ENCODE measurements at places on chromosomes 4 and X.

- DNase-seq: no peak
These were observed 411.5 kb upstream of the FTHL17 start for GRCh38 chrX:31483336-31483735.

DNA sequence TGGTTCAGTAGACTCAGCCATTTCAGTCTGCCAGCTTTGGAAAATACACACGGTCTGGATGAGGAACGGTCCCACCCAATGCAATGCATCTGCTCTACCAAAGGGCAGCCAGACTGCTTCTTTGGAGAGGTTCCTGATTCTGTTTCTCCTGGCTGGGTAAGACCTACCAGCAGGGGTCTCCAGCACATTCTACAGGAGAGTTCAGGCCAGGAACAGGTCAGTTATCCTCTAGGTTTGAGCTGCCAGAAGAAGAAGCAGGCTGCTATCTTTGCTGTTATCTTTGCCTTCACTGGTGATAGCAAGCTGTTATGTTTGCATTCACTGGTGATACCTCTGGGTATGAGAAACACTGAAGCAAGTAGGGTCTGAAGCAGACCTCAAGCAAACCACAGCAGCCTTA, 45.5 kb upstream of the PBDC1 start:
- DNase-seq: no peak

GRCh38 chr4:89878611-89879010, 16.0 kb upstream of the MMRN1 start:
- DNase-seq: no peak

GRCh38 chr4:142420311-142421095, 425.6 kb downstream of the INPP4B start:
- DNase-seq: no peak

DNA sequence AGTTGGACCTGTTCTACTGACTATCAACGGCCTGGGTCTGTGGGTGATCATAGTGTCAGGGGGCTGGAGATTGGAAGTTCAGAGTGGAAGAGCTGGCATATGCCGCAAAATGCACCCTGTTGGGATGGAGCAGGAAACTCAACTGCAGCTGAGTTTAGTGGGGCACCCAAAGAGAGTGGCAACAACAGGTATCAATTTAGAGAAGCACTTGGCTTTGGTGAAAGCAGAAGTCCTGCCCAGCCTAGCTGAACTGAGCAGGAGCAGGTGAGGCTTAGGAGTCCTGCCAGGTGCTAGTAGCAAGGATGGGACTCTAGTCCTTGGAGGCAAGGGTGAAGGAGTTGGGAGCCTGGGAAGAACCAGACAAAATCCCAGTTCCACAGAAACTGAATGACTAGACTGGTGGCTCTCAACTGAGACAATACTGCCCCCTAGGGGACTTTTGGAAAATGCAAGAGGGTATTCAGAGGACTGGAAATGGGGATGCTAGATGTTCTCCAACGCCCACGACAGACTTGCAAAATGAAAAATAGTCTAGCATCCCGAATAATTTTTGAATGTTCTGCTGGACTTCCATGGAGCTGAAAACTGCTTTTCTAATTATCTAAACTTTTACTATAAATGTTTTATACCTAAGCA, 49.4 kb downstream of the RTL9 start:
- no peak for DNase-seq

DNA sequence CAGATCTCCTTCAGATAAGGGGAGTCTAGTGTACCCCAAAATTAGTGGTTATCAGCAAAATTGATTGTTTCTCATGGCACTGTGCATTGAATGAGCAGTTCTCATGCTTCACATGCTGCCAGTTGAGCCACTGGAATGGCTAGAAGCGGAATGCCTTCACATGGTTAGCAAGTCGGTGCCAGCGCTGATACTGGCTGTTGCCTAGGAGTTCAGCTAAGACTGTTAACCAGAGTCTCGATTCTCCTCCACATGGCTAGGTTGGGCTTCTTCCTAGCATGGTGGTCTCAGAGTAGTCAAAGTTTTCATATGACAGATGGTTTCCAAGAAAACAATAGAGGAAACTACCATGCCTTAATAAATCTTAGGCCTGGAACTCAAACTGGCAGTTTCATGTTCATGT, 12.2 kb downstream of the ANTXR2 start:
- DNase-seq: no peak

- no peak for DNase-seq
These were observed 1673.4 kb upstream of the PCDH7 start for GRCh38 chr4:29046781-29047180.

GRCh38 chr4:926538-926937, 5.6 kb downstream of the GAK start:
- no peak for DNase-seq

DNA sequence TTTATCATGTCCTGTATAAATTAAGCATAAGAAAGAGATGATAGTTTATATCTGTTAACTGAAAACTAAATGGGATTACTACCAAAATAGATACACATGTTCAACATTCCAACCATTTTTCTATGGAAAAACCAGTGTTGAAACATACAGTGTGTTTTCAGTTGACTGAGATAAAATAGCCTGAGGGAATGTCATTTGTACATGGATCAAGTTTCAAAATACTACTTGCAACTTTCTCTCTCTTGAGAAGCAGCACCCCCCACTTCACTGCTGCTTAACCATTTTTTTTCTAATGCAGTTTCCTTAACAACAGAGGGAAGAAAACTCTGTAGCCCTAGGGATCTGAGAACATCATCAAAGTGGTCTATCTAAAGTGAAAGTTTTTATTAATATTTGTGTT, 70.8 kb downstream of the NPNT start:
- no peak for DNase-seq

- DNase-seq: no peak
These were observed 39.2 kb upstream of the HMX1 start for GRCh38 chr4:8910822-8911315.

GRCh38 chr4:170388255-170388654, 298.5 kb upstream of the AADAT start:
- DNase-seq: no peak

- DNase-seq: no peak
These were observed 1849.2 kb downstream of the STIM2 start for GRCh38 chr4:28709891-28710290.

DNA sequence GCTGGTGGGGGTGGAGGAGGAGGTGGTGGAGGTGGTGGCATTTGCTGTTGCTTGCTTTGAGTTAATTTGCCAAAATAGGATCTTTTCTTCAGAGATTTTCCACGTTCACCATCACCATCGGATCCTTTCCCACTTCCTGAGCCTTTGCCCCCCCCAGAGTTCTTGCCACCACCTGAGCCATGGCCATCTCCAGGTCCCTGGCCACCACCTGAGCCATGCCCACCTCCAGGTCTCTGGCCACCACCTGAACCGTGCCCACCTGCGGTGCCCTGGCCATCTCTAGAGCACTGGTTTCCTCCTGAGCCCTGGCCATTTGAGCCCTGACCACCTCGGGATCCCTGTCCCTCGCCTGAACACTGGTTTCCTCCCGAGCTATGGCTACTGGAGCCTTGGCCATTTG, 1.9 kb downstream of the IRS4 start:
- DNase-seq: no peak

DNA sequence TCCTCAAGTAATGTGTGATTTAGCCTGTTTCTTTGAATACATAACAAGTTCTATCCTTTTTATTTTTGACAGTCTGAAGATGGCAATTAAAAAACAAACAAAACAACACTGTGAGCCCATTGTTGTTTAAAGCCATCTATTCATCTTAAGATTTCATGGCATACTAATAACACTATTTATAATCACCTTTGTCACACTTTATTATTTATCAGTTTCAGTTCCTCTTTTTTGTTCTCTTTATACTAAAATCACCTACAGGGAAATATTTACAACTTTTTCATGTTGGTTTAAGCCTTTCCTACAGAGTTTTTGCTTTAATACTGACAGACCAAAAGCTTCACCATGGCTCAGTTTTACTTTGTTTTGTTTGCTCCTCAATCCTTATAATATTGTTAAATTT, 247.4 kb upstream of the CTSO start:
- DNase-seq: no peak

- no peak for DNase-seq
These were observed 124.6 kb downstream of the COL4A6 start for GRCh38 chrX:108313669-108314068.

DNA sequence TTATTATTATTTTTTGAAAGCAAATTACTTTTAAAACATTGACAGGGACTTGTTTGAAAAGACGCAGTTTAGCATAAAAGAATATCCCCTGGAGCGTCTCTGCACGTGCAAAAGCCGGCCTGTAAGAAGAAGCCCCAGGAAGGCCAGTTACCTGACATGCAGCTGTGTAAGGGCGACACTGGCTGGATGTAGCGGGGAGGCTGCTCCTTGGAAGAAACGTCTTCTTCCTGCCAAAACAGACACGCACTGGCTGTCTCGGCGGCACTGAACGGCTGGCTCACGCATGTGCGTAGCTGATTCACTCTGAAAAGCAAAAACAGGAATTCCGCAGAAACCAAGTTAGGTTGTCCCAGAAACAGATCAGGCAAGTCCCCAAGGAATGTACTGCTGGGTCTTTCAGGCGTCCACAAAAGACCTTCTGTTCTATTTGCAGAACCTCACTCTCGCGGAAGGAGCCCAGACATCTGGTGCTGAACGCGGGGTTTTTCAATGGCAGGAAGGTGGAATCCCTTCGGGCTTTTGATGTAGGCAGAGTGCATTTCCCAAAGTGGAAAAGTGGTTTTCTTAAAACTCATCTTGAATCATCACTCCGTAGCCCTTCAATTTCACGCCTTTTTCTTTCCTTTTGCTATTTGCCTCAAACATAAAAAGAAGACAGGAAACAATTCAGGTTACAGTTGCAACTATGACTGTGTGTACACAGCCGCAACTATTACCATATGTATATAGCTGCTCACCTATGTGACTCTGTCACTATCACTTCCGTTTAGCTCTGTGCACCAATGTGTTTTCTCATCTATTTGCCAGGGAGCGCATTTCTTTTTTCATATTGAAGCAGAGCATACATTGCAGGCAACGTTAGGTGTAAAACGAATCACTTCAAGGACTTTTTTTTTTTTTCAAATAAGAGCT, 38.1 kb upstream of the ARSH start:
- DNase-seq: no peak

GRCh38 chrX:17495052-17495451, 120.1 kb downstream of the NHS start:
- no peak for DNase-seq

- peak; percentile 31 for DNase-seq
These were observed 1.1 kb upstream of the SLC10A7 start for GRCh38 chr4:146522869-146523205.

DNA sequence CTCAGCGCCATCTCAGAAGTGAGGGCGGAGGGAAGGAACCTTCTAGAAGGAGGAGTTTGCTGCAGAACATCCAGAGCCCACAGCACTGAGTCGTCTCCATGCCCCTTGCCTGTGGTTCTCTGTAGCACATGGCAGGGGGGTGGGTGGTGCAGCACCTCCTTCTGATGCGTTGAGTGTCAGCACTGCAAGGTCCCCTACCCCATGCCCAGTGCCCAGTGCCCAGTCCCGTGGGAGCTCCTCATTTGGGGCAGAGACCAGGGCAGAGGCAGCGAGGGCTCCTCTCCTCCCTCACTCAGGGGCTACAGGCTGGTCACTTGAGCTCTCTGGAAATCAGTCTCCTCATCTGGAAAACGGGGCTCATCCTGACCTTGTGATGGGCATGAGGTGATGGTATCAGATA, 78.1 kb downstream of the HTRA3 start:
- no peak for DNase-seq

DNA sequence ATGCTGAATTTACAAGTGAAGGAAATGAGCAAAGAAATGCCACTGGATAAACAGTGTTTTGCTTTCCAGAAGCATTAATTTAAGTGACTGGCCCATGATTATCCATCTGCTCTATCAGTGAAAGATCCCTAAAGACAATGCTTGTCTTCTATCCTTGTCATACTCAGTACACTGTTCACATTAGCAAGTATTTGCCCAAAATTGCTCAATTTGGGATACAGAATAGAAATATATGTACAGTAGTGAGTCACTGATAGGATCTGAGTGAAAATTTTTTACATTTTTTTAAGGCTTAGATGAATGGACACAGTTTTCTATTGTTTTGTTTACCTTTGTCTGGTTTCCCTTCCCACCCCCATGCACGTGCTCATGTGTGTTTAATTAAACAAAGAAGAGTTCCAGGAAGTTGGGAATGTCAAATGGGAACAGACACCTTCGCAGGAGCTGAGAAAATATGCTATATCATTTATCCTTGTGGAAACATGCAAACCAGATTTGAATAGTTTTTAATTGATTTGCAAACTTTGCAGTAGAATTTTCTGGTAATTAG, 656.3 kb downstream of the RPA4 start:
- DNase-seq: no peak

DNA sequence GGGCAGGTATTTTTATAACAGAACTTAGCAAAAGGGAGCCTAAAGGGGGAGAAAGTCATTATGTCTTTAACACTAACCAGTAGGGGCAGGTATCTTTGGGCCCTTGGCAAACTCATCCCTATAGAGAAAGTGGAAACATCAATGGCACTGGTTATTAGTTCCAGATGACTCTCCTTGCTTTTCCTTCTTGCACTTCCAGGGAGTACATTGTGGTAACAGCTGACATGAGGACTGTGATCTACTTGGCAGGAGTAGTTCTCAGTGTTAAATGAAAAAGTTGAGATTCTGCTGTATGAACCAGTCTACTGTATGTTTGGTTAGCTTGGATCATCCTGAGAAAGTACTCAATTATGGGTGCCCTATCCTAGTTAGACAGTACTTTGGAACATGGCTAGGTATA, 93.6 kb downstream of the ATXN3L start:
- DNase-seq: no peak

- no peak for DNase-seq
These were observed 207.9 kb upstream of the MAGEB16 start for GRCh38 chrX:35590210-35590609.

GRCh38 chr4:128347175-128347868, 59.7 kb upstream of the PGRMC2 start:
- DNase-seq: no peak

DNA sequence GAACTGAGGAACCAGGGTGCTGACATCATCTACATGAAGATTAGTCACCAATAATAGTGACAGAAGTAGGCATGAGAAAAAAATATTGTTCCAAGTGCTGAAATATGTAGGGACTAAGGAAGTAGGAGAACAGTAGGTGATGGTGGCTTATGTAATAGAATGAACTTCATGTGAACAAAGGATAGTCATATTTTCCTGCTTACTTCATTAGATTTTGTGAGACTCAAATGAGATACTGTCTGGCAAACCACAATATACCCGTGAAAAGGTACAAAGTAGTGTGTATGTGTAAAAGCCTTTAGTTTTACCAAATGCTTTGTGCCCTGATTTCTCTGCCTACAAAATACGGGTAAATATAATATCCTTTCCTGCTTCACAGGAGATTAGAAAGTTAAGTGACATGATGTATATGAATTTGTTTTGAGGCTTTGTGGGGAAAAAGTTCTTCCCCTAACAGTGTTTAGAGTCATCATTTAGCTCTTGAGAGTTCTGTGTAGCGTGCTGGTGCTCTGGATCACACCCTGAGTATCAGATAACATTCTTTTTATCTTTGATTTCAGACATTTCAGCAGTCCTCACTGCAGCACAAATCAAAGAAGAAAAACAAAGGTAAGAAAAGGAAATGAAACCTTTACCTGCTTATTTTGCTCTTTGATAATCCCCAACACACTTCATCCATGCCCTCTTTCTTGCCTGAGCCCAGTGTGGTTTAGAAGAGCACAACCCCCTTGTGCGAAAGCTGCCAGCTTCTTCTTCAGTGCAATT, 67.9 kb downstream of the KLHL34 start:
- DNase-seq: no peak

GRCh38 chr4:41865306-41865980, 69.8 kb upstream of the TMEM33 start:
- no peak for DNase-seq
